ENCODE measurements at places on chromosomes 5 and 9.

DNA sequence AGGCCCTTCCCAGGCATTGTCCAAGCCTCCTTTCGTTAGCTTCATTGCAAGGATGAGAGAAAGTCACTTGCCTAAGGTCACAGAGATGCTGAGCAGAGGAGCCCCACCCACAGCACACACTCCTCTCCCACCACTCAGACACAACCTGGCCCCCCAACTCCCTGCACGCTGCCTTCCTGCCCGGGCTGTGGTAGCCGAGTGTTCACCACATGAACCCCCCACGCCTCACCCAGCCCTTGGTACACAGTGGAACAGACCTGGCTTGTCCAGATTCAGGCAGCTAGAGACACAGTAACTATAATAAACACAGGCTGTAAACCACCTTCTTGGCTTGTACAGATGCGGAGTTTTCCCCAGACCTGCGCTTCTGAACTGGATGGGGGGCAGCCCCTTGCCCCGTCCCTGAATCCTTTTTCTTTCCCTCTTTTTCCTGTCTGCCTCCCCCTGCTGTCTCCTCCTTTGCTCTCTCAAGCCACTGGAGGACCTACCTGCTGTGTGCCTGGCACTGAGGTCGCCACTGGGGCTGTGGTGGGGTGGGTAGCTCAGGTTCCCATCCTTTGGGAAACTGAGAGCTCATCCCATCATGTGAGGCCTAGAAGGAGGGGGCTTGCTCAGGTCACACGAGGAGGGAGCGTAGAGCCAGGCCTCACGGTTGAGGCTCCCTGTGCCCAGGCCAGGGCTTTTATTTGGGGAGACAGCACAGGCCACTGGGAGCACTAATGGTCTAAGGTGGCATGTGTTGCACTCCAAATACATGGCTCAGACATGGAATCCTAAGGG lies 55.7 kb upstream of the SYNPO start:
- DNase-seq = no peak

DNA sequence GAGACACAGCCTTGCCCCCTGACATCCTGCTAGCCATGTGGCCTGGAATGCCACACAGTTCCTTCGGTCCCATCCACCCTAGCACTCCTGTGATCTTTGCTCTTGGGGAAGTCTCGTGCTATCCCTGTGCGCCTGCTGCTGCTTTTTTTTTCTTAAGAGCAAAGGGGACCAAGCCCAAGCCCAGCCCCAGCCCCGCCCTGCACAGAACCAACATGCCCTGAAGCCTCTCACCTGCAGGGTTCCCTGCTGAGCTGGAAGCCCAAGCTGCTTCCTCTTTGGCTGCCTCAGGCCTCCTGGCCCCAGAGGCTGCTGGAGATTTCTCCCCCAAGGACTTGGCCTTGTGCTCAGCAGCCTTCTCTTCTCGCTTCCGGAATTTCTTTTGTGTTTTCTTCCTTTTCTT lies 1.8 kb downstream of the SURF6 start:
- no peak for DNase-seq

GRCh38 chr9:116267021-116267420 lies 113.4 kb downstream of the PAPPA start:
- DNase-seq = no peak

- DNase-seq = no peak
These were observed 721.4 kb upstream of the MEF2C start for GRCh38 chr5:89604342-89604741.

DNA sequence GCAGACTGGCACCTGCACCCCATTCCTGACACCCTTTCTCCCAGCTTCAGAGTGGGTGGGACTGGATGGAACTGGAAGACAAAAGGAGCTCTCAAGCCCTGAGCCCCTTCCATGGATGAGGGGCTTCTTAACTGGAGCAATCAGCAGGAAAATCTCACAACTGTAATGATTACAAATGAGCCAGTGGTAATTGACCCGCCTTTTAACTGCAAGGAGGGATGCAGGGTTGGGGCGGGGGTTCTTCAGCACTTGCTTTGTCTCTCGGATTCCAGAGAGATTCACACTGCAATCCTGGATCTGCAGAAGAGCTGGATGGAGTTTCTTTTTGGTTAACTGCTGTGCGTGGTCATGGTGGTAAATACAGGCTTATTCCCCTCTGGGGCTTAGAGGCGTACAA lies 160.1 kb upstream of the SHB start:
- no peak for DNase-seq

GRCh38 chr5:150077996-150078801 lies 8.2 kb downstream of the CSF1R start:
- DNase-seq = no peak

GRCh38 chr9:26391036-26391435 lies 501.6 kb downstream of the CAAP1 start:
- no peak for DNase-seq

GRCh38 chr5:146832985-146833732 lies 45.4 kb downstream of the PPP2R2B start:
- DNase-seq = no peak

GRCh38 chr5:179306191-179307012 lies 38.9 kb downstream of the ADAMTS2 start:
- DNase-seq = no peak

DNA sequence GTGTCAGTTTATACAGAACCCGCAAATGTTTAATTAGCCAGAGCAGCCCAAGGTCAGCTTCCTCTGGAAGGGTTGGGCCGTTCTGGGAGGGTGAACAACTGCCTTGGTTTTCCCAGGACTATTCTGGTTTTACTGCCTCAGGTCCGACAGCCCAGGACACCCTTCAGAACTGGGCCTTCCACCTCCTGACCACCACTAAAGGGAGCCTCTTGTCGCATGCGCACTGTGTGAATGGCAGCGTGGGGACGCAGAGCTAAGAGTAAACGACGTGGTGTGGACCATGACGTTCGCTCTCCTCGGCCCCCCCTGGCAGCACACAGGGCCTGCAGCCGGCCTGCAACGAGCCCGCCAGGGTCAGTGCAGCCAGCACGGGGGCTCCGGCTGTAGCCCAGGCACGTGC lies 214.9 kb downstream of the FANCC start:
- no peak for DNase-seq

GRCh38 chr9:2872250-2872930 lies 28.5 kb upstream of the PUM3 start:
- peak; percentile 34 for DNase-seq

GRCh38 chr9:10614196-10614800 lies 1.5 kb upstream of the PTPRD start:
- no peak for DNase-seq

DNA sequence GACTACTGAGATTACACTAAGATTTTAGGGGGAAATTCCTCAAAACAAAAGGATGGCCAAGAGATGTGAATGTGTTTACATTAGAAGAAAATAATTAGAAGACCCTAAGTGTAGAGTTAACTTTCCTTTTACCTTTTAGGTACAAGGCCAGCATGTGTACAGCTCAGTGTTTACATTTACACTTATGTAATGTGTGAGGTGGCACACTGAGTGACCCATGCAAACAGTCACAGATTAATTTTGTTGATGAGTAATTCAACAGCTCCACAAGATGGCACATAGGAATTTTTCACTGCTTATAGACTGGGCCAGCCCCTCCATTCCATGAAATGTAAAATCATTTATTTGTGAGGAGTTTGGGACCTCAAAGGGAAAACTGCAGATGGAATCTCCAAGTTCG lies 90.1 kb upstream of the SLC12A2 start:
- no peak for DNase-seq

GRCh38 chr5:143964919-143965318 lies 153.0 kb downstream of the HMHB1 start:
- DNase-seq = no peak

DNA sequence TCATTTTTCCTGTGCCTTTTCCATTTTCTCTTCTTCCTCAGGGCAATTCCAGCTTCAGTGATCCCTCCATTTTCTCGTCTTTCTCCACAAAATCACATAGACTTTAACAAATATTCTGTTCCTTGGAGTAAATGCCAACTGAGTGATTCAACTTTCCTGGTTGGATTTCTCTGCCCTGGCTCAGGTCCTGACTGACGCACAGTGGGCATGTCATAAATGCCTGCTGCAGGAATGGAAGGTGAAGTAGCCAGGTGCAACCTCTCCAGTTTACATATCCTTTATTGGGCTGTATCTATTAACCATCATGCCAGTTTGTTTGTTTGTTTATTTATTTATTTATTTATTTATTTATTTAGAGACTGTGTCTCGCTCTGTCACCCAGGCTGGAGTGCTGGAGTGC lies 95.1 kb downstream of the MEF2C start:
- no peak for DNase-seq

GRCh38 chr5:38534156-38534453 lies 22.3 kb downstream of the LIFR start:
- DNase-seq = no peak

DNA sequence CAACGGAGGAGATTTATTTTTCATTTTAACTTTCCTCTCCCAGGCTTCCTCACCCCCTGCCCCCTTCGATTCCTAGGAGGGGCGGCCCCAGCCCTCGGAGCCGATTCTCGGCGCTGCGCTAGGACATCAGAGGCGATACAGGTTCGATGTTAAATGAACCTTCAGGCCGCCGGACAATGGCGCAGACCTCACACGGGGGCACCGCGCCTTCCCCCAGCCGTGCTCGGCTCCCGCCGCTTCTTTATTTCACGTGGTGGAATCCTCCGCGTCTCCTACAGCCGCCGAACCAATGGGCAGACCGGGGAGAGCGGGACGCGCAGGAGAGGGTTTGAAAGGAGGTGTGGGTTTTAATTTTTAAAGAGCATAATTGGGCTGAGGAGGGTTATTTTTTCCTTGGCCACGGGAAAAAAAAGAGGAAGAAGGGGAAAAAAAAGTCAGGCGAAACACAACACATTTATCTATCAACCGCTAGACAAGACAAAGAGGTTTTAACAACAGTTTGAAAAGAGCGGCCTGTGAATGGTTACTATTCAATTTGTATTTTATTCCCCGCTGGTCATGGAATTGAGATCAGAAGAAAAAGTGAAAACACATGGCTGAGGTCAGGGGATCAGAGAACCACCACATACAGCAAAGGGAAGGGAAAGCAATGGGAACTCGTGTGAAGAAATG lies 126.8 kb downstream of the TMEM174 start:
- DNase-seq = no peak

- DNase-seq = no peak
These were observed 29.2 kb downstream of the PTPN3 start for GRCh38 chr9:109468927-109469326.

DNA sequence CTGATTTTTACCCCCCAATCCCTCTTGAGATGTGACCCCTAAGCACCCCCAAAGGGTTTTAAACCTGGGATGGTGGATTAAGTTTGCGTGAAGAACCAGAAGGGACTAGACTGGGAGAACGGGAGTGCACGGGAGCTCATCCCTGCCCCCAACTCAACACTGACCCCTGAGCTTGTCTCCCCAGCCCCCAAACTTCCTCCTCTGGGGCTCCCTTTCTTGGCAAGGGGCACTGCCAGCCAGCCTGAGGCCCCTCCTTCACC lies 5.0 kb upstream of the SET start:
- DNase-seq = no peak

- DNase-seq = no peak
These were observed 43.9 kb downstream of the P4HA2 start for GRCh38 chr5:132183723-132184122.

- DNase-seq = peak; percentile 62
These were observed 35.0 kb downstream of the IPPK start for GRCh38 chr9:92634712-92635605.

GRCh38 chr9:14349447-14350348 lies 35.8 kb upstream of the NFIB start:
- DNase-seq = no peak

DNA sequence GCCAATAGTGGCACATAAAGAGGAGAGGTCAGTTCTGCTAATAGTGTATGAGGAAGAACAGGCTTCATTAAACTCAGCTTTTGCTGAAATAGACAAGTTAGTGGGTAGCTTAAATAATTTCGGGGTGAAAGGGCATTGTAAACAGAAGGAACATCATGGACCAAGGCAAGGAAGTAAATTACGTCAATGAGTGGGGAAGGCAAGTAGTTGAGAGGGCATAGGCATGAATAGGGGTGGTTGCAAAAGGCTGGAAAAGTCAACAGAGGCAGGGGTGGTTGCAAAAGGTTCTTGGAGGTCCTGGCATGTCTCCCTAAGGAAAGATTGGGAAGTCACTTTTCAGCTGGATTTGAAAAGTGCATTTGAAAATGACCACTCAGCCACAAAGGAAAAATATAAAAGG lies 383.3 kb upstream of the RPS23 start:
- DNase-seq = no peak

DNA sequence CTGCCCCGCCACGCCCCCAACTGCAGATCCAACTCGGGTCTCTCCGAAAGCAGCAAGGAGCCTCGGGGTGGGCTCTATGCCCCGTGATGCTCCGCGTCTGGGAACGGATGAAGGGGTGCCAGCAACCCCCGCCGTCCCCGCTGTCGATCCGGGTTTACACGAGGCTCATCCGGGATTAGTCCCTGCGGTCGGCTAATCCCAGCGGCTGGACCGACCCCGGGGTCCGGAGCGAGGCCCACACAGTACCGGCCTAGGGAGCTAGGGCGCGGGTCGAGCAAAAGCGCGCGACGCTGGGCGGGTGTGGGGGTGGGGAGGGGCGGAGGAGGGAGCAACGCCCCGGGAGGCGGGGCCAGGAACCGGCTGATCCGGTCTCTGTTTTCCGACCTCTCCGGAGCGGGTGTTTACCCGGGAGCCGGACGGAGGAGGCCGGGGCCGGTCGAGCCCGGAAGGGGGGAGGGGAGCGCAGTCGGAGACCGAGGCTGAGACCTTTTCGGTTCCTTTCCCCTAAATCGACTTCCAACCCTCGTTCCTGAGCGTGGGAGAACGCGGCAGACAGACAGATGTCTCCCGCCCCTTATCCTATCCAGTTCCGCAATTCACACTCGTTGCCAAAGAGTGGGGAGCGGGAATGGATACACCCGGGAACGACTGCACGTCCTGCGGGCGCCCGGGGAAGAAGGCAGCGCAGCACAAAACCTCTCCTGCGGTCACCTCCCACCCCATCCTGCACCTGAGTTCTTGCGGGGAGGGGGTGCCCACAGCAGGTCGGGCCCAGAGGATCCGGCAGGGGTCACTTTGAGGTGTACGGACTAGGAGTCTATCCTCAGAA lies 28.6 kb downstream of the PCDH1 start:
- peak; percentile 70 for DNase-seq

DNA sequence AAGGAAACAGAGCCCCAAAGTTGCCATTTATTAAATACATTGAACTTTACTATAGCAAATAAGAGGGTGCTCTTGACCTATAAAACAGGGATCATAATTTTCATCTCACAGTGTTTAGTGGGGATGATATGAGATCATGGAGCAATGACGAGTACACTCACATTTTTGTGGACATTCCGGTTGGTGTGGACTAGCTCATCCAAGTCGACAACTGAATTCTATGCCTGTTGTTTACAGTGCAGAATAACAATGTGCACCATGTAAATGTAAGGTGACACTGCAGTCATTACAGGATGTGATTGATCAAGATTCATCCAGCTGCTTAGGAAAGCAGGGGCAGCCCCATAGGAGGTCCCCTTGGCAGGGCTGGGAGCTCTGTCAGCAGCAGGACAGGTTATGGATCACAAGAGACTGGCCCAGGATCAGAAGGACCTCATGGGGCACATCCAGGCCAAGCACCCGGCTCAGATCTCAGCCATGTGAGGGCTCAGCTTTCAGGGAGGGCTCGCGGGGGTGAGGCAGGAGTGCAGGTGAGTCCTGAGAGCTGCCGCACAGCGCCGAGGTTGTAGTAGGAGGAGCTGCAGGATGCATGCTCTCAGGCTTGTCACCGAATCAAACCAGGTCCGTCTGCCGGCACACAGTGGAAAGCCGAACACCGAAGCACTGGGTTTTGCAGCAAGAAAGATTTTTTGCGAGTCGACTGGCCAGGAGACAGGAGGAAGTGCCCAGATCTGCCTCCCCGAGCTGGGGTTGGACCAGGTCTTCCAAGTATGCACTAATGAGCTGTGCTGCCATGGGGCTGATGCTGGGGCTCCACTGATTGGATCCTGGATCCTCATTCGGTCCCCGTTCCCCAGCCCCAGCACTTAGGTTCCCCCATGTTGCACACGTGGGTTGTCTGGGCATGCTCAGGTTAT lies 28.2 kb downstream of the MRPL36 start:
- DNase-seq = no peak

Measured in CD4-positive, alpha-beta T cell treated with Interleukin-10 for 1 hour (primary cell).